ENCODE measurements at places on chromosomes 1 and 21. TPM values are rescaled to one million over a fixed set of nuclear protein-coding genes. Genes with fewer than 3 reads are reported as not detected.

- no peak for DNase-seq
Measured at GRCh38 chr1:78036450-78036849, 9.3 kb upstream of the GIPC2 start.

DNA sequence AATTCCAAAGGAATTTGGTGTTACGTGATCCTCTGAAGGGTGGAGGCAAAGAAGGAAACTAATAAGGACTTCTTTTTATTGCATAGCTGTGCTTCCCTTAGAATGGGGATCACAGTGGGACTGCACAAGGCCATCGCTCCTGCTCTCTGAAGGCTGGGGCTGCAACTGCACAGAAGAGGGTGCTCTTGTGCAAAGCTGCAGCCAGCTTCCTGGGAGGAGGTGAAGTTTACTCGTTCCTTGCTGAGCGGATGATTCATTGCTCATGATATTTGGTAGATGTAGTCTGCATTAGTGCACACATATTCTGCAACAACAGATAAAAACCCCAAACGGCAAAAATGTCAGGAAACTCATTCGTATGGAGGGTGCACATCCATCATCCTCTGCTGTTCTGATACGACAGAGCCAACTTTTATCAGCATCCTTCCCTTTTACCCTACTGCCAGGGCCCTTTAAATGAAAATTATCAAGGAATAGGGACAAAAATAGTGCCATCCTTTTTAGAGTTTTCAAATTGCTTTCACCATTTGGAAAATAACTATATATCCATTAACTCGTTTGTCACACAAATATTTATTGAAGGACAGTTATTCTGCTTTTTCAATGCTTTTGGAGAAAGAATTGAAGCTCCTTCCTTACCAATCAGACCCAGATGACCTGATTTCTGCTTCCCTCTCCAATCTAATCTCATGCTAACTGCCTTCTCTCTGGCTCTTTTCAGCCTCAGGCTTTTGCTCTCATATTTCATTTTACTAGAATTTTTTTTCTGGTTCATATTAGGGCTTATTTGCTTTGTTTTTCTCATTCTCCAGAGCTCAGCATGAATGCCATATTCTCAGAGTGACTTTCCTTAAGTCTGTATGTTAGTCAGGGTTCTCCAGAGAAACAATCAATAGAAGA lies 263.6 kb downstream of the DUSP10 start:
- DNase-seq, result peak; percentile 82

DNA sequence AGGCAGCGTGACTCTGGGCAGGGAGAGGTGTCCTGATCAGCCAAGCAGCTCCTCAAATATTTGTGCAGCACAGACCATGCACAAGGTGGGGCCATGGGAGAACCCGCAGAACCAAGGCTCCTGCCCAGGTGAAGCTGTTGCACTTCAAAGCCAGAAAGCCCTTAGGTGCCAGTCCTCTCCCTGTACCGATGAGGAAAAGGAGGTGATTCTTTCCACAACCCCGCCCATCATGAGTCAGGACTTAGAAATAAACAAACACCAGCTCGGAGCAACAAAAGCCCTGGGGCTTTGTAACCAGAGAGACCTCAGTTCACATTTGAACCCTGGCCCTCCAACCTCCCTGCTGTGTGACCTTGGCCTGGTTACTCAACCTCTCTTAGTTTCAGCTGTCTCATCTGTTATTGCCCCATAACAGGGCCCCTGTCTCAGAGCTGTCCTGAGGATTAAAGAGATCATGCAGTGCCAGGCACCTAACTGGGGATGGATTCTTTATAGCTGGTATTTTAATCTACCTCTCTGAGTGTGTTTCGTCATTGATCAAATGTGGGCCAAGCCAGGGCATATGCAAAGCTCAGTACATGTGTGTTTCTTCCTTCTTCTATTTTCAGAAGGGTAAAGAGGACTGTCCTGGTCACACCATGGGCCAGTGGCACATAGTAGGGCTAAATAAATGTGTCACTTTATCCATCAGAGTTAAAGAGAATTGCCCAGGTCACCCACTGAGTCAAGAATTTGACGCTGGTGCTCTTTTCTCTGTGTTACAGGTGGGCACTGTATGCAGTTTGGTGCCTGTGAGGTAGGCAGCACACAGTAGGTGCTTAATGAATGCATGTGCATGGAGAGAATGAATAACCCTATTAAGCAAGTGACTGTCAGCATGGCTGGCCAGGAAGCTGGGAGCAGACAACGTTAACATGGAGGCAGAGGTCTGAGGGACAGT lies 1.4 kb downstream of the LDLRAD1 start:
- no peak for DNase-seq

DNA sequence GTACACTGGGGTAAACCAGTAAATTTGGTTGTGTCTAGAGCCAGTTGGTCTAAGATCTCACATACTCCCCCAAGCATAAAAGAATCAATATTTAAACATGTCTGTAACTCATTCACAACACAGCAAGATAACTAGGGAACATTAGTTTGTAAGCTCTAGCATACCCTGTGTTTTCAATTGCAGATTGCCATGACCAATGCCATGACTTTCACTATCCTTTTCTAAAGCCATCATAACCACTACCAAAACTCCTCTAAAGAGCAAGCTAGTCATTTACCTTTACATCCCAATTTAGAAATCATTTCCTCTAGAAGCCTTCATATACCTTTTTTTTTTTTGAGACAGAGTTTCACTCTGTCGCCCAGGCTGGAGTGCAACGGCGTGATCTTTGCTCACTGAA lies 56.5 kb upstream of the PLA2G4A start:
- no peak for DNase-seq

DNA sequence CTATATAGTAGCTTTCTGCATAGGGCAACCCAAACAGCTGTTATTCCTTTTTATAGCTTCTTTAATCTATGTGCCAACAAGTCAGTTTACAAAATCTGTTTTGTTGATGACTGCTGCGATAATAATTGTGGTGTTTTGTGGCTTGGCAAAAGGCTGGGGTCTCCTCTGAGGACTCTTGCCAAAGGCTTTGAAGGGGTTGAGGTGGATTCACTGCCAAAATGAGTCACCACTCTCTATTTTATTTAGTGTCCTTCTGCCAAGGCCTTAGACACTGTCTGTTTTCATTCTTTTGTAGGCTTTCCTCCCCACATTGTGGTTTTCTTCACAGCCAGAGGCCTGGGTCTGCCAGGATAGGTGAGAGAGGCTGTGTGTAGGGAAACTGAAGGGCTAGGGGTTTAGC lies 161.8 kb downstream of the NFIA start:
- peak; percentile 76 for DNase-seq

ZSWIM5 gene
- 1.1 TPM for total RNA-seq

PLA2G2C gene
- not detected for total RNA-seq

Measured in astrocyte (in vitro differentiated cells and primary cell).